ENCODE measurements at places on chromosomes 7 and 10. TPM values are rescaled to one million over a fixed set of nuclear protein-coding genes. Genes with fewer than 3 reads are reported as not detected.

NPY gene
- total RNA-seq, result 40.9 TPM

PRLHR gene
- 4.1 TPM for total RNA-seq

LRRC18 gene
- not detected for total RNA-seq

TNS3 gene
- total RNA-seq, result 7.5 TPM

SLC13A4 gene
- 7.6 TPM for total RNA-seq

JCAD gene
- 8.4 TPM for total RNA-seq

OIT3 gene
- 0.47 TPM for total RNA-seq

IRF5 gene
- 1.6 TPM for total RNA-seq

RBP3 gene
- total RNA-seq, result not detected

CALHM3 gene
- not detected for total RNA-seq

TACR2 gene
- 0.47 TPM for total RNA-seq

DNA sequence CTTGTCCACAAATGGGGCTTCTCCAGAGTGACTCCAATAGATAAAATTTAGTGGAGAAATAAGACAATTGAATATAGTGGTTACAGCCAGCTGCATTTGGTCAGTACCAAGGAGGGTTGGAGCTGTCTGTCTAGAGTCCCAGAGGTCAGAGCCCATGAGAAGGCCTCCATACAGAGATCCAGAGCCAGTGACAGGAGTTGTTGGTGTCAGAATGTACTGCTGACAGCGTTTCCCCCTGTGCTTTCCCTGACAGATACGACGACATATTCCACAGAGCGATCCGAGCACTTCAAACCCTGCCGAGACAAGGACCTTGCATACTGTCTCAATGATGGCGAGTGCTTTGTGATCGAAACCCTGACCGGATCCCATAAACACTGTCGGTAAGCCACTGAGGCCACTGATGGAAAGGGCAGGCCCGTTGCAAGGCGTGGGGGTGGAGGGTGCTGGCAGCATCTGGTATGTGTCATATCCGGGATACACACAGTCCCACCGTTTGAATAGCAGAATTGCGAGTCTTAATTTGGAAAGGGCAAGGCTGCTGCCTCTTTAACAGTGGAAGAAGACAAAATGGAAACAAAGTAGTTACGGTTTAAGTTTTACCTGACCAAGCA is 483.6 kb downstream of the NRG3 start:
- no peak for DNase-seq

GRCh38 chr10:74957285-74957961 is 131.0 kb downstream of the KAT6B start:
- DNase-seq, result no peak

DNA sequence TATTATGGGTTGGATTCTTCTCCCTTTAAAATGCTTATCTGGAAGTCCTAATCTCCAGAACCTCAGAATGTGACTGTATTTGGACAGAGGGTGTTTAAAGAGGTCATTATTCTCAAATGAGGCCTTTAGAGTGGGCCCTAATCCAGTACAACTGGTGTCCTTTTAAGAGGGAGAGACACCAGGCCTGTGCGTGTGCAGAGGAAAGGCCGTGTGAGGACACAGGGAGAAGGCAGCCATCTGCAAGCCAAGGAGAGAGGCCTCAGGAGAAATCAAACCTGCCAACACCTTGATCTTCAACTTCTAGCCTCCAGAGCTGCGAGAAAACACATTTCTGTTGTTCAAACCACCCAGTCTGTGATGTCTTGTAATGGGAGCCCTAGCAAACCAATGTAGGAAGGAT is 235.4 kb upstream of the MYO3A start:
- no peak for DNase-seq

GRCh38 chr10:114665406-114665805 is 7.3 kb upstream of the ABLIM1 start:
- no peak for DNase-seq

- DNase-seq, result no peak
These were observed 48.2 kb upstream of the SMNDC1 start for GRCh38 chr10:110352930-110353243.

- no peak for DNase-seq
These were observed 114.3 kb downstream of the CDK14 start for GRCh38 chr7:90710466-90710850.

- no peak for DNase-seq
These were observed 31.2 kb downstream of the SPOCK2 start for GRCh38 chr10:72056932-72057751.

DNA sequence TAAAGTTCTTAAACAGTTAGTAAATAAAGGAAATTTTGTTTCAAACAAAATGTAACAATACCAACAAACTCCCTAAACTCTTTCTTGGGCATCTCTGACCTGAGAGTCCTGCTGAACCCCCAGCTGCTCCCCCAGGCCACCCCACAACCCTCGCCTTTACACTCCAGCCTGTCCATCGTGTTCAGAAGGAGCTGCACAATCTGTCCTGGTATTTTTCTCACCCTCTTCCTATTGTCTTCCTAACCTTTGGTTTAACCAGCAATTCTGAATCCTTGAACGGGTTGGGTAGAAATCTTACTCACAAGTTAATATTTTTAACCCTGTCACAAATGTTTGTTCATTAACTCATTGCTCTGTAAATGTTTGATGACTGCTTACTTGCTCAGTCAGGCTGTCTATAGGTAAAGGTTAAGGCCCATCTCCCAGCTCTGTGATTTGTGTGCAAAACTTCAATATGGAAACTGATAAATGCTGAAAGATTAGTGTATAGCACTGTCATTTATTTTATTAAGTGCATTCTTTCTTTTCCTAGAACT is 16.8 kb downstream of the SFRP4 start:
- DNase-seq, result no peak

DNA sequence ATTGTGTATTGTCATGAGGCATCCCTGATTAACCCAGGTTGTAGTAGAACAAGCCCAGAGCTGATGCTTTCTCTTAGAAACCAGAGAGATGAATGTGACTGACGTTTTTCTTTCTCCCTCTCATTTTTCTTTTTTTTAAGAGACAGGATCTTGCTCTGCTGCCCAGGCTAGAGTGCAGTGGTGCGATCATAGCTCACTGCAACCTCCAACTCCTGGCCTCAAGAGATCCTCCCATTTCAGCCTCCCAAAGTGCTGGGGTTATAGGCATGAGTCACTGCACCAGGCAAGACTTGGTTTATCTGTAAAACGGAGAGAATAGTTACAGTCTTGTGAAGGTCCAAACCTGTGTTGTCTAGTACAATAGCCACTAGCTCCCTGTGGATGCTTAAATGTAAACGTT is 5.4 kb downstream of the LMTK2 start:
- no peak for DNase-seq

DNA sequence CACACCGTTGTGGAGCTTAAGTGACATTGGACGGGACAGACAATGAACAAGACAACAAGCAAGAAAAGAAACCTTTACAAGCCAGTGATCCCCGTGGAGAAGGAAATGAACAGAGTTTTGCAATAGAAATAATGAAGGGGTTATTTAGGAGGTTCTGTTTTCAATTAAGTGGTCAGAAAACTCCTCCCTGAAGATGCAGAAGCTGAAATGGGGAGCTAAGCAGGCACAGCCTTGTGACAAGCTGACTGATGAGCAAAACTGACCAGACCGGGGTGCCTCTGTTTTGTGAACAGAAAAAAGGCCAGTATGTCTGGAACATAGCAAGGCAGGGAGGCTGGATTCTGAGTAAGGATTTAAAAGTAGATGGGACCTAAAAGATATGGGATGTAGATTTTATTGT is 299.8 kb upstream of the POM121L12 start:
- DNase-seq, result no peak

GRCh38 chr10:105644091-105644490 is 1003.0 kb downstream of the SORCS3 start:
- no peak for DNase-seq

GRCh38 chr10:47358457-47358856 is 10.3 kb downstream of the RBP3 start:
- no peak for DNase-seq

DNA sequence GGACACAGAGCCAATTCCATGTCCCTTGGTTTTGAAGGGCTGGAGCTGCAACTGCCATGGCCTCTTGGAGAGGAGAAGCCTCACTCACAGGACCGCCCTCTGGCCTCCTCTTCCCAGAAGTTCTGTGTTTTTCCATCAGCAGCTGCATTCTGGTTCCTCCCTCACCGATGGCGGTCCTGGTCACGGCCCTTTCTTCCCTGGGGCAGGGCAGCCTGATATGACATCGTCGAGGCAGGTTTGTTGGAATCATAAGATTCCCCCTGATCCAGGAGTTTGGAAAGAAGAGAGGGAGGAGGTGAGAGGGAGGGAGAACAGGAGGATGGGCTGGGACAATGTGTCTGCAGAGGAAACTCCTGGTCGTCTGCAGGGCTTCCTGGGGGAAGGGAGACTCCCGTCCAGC is 82.7 kb upstream of the PDZD8 start:
- DNase-seq, result no peak

DNA sequence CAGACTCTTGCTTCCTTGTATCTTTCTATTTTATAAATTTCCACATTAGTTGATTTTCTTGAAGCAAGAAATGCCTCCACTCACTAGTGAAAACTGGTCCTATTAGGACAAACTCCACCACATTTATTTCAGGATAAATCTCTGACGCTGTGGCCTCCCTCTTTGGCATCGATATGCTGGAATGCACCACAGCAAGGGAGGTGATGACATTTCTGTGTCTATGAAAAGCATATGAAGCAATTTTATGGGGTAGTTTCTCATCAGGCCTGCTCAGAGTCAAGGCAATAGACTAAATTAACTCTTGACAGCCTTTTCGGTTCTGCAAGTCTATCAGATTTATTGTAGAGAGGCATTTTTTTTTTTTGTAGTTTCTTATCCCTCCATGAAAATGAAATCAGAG is 304.4 kb downstream of the ZEB1 start:
- DNase-seq, result no peak

DNA sequence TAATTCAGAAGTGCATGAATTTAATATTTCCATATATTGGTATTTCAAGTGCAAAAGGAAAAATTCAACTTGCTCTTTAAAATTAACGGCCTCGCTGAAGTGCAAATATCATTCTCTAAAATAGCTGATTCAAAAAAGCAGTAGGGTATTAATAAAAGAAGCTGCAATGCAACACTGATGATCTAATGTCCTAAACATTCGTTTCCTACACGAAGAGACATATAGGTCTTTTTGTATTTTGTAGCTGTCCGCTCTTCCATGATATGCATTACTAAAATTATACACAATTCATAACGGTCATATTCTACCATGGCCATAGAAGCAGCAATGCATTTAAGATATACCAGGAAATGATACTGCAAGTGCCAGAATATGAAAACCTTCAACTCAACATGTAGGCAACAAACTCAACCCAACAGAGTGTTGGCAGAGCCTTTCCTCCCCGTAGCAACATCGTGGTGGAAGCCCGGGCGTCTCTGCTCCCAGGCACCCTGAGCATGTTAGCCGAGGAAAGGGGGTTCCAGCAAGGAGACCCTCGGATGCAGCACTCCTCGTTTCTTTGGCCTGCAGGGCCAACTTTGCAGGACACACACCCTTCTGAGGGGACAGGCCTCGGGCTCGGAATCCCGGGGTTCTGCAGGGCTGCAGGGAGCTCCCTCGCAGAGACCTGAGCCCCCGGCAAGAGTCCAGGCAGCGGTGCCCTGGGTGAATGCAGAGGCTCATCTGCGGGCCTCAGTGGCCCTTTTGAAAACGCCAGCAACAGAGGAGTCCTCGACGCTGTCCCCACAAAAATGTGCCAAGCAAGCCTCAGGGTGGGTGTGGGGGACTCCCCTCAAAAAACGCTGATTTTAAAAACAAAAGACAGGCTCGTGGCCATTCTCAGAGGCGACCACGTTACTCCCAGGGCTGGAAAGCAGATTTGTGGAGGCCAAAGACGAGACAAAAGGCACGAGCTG is 1.6 kb downstream of the FAM171A1 start:
- no peak for DNase-seq

- DNase-seq, result no peak
These were observed 38.8 kb downstream of the RNLS start for GRCh38 chr10:88544140-88544870.

DNA sequence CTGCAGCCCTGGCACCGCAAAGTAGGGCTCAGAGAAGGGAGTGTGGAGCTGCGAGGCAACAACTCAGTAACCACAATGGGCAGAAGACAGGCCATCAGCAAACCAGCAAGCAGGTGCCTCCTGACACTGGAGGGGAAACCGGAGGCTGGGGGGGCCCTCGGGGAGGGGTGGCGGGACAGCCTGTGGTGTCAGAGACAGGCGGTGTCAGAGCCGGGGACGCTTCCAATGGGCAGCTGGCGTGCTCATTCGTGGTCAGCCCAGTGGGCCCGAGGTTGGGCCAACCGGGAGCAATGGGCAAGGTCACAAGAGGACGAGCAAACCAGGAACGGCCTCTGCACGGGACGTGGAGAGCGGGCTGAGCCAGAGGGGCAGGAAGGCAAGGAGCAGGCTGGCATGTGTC is 158.1 kb downstream of the MAD1L1 start:
- no peak for DNase-seq

GRCh38 chr10:45154502-45154901 is 153.8 kb downstream of the ZNF22 start:
- DNase-seq, result no peak

DNA sequence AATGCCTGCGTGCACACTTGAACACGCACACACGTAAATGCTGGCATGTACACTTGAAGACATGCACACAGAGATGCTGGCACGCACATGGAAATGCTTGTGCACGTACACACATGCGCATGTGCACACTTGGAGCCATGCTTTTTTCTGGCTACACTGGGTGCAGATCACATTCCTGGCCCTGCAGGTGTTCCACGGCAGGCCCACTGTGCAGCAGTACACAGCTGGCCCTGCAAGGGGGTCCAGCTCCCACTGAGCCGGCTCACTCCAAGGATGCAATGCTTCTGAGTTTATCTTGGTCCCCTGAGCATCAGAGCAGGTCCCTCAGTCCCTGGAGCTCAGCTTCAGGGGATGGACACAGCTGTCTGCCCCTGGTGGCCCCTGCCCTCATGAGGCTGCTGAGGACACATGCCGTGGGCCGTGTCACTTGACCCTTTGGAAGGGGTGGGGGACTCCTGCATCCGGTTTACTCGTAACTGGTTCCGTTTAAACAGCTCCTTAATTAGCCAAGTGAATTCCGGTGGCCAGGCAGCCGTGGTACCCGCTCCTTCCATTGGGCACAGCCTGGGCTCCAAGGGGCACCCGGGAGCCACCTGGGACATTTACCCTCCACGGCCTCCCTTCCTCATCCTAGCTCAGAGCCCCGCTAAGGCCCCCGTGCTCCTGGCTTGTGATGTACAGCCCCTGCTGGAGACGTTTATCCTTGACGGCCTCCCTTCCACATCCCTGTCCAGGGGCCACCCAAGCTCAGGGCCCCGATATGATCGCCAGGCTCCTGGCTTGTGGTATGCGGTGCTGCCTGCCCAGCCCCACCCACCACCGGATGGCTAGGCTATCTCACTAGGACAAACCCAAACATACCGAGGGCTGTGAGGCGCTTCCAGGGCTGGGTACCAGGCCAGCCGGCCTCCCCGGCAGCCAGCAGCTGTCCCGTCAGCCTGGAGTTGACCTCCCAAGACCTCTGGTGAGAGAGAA is 39.5 kb upstream of the DPYSL4 start:
- no peak for DNase-seq

- DNase-seq, result no peak
These were observed 1.4 kb upstream of the ZNF212 start for GRCh38 chr7:149238051-149238450.

Measured in occipital lobe (tissue), 3 donors.